Stimulated activated CD4-positive, alpha-beta T cell treated with anti-CD3 and anti-CD28 coated beads, Interleukin-1b, Interleukin-23, amount 100 ng/mL, for 1 hour (primary cell): ENCODE measurements at places on chromosomes 7 and 10.

DNA sequence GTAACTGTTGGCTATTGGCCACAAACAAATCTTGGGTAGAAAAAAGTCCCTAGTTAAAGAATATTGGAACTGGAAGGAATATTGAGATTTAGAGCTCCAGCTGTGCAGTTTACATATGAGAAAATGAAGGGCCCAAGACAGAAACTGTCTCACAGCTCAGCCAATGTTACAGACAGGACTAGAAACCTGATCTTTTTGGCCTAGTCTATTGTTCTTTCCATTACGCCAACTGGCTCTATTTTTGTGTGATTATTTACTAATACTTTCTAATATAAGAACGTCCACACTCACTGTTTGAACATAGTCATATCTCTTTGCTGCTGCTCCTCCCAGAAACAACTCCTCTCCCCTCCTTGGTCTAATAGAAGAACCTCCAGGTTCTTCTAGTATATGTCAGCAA is 1.2 kb downstream of the WEE2 start:
- no peak for DNase-seq

GRCh38 chr7:74141705-74142104 is 32.5 kb upstream of the EIF4H start:
- DNase-seq = no peak

- DNase-seq = no peak
Measured at GRCh38 chr7:8044761-8045430, 76.3 kb downstream of the GLCCI1 start.

- DNase-seq = peak; percentile 15
Measured at GRCh38 chr7:151232917-151233701, 826 bp downstream of the CHPF2 start.

GRCh38 chr7:41247143-41247865 is 455.6 kb downstream of the INHBA start:
- no peak for DNase-seq

DNA sequence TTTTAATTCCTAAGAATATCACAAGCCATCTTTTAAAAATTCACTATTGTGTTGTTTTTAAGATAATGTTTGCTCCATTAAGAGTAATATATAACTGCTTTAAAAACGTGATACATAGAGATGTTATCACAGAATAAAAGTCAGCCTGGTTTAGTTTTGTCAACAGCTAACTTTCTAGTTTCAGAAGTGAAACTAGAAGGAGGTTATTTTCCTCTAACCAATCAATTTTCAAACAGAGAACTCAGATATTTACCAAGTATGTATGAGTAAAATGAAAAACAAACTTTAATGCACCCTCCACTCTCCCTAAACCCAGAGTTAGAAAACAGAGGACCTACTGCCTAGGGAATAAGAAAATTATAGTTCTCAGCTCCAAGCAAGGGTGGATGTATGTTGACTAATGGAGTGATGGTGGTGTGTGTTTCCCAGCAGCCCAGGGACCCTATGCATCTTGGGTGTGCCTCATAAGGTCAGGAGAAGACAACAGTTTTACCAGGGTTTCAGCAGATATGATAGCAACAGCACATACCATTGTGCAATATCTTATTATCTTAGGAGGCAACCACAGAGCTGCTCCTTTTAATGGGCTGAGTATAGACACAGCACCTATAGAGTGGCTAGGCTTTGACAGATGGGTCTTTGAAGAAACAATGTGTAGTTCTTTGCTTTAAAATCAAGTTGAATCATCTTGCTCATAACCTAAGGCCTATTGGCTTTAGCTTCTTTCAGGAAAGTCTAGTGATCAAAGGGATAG is 58.4 kb downstream of the PTPRZ1 start:
- no peak for DNase-seq

DNA sequence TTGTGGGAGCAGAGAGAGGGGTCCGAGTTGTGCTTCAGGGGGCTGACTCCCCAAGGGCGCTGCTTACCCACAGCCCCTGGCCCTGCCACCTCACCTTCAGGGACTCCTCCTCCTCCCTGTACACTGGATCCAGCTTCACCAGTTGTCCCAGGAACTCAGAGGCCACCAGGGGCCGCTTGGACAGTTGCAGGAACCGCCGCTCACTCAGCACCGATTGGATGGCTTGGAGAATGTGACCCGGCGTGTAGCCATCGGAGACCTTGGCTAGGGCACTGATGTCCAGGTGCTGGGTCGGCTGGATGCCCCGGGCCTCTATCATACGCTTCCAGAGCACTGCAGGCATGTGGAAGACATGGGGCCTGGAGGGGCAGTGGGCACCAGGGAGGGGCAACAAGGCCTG is 4.5 kb upstream of the ASB10 start:
- DNase-seq = no peak

DNA sequence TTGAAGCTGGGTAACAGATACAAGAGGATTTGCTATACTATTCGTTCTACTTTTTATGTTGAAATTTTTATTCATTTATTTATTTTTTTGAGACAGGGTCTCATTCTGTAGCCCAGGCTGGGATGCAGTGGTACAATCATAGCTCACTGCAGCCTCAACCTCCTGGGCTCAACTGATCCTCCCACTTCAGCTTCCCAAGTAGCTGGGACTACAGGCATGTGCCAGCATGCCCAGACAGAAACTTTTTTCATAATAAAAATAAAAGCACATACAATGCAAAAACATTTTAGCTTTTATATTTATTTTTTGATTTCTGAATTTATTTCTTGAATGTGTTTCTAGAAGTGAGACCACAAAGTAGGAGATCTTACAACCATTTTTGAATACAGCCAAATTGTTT is 71.2 kb downstream of the FANK1 start:
- no peak for DNase-seq

GRCh38 chr7:68892236-68892635 is 706.0 kb upstream of the AUTS2 start:
- no peak for DNase-seq

DNA sequence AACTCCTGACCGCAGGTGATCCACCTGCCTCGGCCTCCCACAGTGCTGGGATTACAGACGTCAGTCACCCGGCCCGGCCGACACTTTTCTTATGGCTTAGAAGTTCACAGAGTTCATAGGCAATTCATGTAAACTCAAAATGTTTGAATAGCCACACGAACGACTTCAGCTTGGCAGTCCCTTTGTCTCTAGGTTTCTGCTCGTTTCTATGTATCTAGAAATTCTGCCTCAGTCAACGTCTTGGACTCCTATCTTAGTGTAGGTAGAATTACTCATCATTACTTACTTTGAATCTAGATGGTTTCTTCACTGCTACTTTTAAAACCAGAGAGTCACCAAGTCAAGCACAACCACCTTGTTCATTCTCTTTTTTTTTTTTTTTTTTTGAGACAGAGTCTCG is 23.7 kb downstream of the ARL4A start:
- DNase-seq = no peak

DNA sequence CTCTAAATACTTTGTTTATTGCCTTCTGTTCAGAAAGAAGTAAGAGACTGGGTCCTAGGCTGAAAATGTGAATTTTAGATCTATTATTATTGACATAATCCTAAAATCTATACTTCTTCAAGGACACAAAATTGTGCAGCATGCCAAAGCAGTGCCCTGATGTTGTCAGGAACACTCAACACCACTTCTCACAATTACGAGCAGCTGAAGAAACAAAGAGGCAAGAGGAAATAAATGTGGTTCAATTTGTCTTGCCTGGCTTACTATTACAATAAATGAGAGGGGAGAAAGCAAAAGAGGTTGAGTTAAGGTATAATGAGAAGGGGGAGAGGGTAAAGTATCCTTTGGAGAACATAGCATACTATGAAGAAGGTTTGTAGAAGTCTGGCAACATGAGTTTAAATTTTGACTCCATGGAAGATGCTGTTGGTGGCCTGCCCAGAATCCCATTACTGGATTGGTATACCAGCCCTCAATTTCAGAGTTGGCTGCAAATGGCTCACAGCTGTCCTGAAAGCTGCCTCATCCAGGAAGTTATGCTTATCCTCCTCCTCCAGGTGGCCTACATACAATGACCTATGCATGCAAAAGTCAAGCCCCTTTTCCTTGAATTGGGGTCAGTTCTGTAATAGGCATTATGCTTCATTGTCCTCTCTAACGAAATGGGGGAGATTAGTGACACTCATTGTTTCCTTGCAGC is 274.6 kb upstream of the SMIM30 start:
- DNase-seq = no peak

DNA sequence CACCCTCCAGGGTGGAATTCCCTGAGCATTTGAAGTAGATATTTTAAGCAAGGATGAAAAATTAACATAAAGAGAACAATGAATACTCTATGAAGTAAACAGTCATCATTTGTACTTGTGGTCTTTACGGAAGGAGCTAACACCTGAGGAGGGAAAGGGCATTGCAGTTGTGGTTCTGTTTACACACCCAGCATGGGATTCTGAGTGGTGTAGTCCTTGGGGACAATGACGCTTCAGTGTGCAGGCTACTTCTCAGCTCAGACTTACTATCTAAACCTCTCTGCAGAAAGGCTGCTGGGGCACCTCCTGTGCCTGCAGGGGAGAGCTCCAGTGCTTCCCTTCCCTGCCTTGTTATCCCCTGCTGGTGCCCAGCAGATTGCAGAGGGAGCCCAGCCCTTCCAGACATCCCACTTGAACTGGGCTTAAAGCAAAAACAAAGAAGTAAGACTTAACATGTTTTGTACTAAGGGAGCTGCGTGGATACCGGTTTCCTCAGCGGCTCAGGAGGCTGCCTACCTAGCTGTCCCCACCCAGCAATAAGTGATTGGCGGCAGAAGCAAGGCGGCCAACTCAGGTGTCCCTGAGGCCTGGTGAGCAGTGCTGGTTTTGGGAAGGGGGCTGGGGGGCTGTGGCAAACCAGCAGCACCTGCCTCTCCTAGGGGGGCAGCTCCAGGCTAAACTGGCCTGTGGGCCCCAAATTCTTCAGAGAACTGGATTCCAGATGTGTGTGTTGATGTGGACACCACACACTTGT is 89.1 kb downstream of the CELF2 start:
- no peak for DNase-seq

GRCh38 chr7:48637382-48637781 is 287.0 kb upstream of the CDC14C start:
- no peak for DNase-seq

DNA sequence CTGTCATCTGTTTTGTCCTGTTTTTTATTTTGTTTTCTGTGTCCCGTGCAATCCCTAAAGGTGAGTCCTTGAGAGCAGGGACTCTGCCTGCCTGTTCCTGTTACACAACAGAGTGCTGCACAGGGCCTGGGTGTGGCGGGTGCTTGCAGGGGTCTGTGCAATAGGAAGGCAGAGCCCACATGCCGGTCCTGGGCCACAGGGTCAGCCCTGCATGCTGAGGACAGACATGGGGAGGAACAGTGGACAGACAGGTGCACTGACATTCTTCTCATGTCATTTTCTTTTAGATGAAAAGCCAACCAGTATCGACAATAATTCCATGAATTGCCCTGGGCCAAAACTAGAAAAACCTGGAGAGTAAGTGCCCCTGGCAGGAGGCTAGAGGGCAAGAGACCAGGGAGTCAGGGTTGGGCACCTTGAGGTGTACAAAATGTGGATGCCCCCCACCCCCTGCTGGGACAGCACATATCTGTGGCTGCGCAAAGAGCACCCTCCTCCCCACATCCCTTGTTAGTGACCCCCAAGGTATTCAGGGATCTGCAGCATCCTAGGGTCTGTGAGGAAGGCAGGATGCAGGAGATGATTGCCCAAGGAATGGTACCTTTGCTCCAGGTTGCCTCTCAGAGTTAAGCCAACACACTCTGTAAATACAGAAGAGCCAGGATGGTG is 19.9 kb downstream of the ANTXRL start:
- DNase-seq = no peak

DNA sequence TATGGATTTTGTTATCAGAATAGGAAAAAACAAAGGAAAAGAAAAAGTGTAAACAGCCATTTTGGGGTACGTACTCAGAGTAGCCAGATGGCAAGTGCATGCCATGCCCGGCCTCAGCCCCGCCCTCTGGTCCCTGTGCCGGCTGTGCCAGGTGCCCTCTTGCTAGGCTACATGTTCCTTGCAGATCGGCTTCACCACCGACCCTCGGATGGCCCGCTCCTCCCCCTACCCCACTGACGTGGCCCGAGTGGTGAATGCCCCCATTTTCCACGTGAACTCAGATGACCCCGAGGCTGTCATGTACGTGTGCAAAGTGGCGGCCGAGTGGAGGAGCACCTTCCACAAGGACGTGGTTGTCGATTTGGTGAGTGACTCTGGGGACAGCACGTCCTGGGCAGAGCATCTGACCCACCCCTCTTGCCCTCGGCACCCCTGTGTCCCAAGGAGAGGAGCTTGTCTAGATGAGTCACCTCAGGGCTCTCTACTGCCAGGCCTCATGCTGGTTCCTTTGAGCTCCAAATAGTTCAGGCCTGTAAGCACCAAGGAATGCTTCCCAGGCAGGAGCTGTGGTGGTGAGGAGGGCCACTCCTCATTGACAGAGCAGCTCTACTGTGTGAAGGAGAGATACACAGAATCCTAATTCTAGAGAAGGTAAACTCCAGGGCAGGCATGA is 54.9 kb upstream of the ZMIZ2 start:
- no peak for DNase-seq

DNA sequence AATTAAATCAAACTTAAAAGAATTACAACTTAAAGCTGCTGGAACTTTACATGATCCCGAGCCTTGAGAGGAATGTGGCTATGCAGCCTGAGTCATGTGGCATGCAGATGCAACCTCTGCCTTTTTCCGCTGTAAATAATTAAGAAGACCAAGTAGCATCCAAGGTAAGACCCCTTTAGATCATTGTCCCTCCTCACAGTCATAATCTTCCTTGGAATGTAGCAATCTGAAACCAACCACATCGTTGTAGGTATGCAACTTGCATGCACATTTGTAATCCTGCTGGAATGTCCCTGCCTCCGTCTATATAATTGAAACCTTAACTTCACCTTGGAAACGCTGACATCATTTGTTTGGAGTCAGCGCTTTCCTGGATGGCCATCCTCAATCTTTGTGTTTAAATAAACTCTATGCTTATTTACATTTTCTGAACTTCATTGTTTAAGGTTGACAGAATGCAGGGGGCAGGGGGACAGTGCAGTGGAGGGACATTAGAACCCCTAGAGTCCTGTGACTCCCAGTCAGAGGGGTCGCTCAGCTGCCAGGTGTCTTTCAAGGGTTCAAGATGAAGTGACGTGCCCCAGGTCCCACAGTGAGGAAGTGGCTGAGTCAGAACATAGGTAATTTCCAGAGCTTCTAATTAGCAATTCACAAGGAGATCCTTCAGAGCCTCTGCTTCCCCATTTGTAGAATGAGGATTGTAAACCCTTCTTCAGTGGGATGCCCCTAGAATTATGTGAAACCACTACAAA is 110.7 kb downstream of the RALA start:
- no peak for DNase-seq

- no peak for DNase-seq
Measured at GRCh38 chr10:103276896-103277712, at the start of gene INA. TSS of gene INA (plus strand) at chr10:103277138. CDS start at chr10:103277212, 74 bp downstream.

DNA sequence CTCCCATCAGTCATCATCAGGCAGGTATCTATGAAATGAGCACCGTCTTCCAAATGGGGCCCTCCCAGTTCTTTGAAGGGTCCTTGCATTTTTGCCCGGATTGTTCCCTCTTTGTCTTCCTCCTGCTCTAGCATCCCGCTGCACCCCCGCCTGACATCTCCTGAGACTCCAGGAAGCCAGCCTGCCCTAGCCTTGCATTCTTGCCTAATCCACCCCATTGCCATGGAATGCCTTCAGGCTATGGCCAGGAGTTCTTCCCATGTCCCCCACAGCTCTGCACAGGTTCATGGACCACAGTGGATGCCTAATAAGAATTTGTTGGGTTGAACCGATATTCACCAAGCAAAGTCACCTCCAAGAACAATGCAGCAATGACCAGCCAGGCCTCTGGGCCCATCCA is 62.1 kb downstream of the ZMIZ1 start:
- no peak for DNase-seq

- DNase-seq = no peak
Measured at GRCh38 chr7:217781-218180, 25.4 kb downstream of the FAM20C start.
